Transverse colon (tissue), 4 donors: ENCODE measurements at places on chromosomes 2 and 18. TPM values are rescaled to one million over a fixed set of nuclear protein-coding genes. Genes with fewer than 3 reads are reported as not detected.

The CYTIP gene
- 4.6 TPM for total RNA-seq

The LCT gene
- total RNA-seq, result not detected

The IL1F10 gene
- total RNA-seq, result not detected

The CFAP53 gene
- total RNA-seq, result 0.27 TPM

The INPP4A gene
- 22.8 TPM for total RNA-seq

GRCh38 chr2:48471048-48471474 lies 58.9 kb upstream of the STON1 start:
- no peaks in the 10 kb centered on the region for H3K27me3 ChIP-seq
- no peak overlapping the region for H3K4me3 ChIP-seq
- no peaks in the 10 kb centered on the region for H3K4me1 ChIP-seq
- peak overlapping the region; percentile 14 for H3K27ac ChIP-seq
- H3K36me3 ChIP-seq, result peaks cover 14% of the 10 kb centered on the region

- no peaks in the 10 kb centered on the region for H3K27me3 ChIP-seq
- no peak overlapping the region for H3K27ac ChIP-seq
- no peak for DNase-seq
Observed at GRCh38 chr2:39481611-39482010, 44.5 kb upstream of the MAP4K3 start.

- H3K27ac ChIP-seq, result no peak overlapping the region
- no peak for DNase-seq
- H3K4me3 ChIP-seq, result no peak overlapping the region
- H3K36me3 ChIP-seq, result no peaks in the 10 kb centered on the region
- H3K4me1 ChIP-seq, result no peaks in the 10 kb centered on the region
Observed at GRCh38 chr2:15989559-15989958, 49.2 kb downstream of the MYCN start.

DNA sequence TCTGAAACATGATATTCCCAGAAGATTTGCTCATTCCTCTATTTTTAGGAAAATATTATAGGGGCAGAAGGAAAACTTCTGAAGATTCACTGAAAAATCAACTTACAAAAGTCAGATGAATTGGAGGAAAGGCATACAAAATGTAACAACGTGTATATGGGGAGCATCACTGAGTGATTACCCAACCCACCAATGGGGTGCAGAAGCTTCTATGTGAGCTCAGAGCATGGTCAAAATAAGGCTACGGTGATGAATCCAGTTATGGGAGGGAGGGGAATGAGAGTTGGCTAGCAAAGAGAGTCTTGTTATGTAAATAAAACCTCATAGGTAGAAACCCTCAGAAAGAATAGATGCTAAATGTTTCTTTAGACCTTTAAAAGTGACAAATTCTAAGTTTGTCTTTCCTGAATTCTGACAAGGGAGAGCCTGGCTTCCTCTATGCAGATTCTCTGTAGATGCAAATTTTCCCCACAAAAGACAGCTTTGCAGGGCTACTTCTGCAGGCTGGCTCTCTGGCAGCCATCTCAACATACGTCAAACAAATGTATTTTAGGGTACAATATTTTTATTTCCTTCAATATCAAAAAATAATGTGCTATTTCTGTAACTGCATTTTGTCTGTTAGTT lies 171.4 kb upstream of the NDUFV2 start:
- no peak for DNase-seq
- no peaks in the 10 kb centered on the region for H3K27me3 ChIP-seq
- H3K36me3 ChIP-seq, result no peaks in the 10 kb centered on the region
- no peak overlapping the region for H3K4me3 ChIP-seq
